WTC11 (cell line): ENCODE measurements at places on chromosomes 7 and 10. TPM values are rescaled to one million over a fixed set of nuclear protein-coding genes. Genes with fewer than 3 reads are reported as not detected.
A peak's percentile ranks its signal among the peaks of the same experiment; 100 is the strongest.

EN2 gene
- not detected in 3 replicates for total RNA-seq

LRMDA gene
- total RNA-seq, result 0.48 to 0.92 TPM (median 0.78 TPM) in 3 replicates

MRLN gene
- not detected in 3 replicates for total RNA-seq

NEUROG3 gene
- 1.9 to 2.4 TPM (median 2.0 TPM) in 3 replicates for total RNA-seq

LANCL2 gene
- total RNA-seq, result 9.1 to 13.2 TPM (median 10.2 TPM) in 3 replicates

LBX1 gene
- total RNA-seq, result not detected in 3 replicates

PODXL gene
- 483 to 623 TPM (median 614 TPM) in 3 replicates for total RNA-seq

SFRP5 gene
- 2.4 to 3.5 TPM (median 3.1 TPM) in 3 replicates for total RNA-seq

GRCh38 chr7:96016056-96016586 lies 243.8 kb downstream of the DYNC1I1 start:
- no peak for DNase-seq

GRCh38 chr7:17326378-17326777 lies 27.9 kb downstream of the AHR start:
- DNase-seq, result no peak

GRCh38 chr7:99531354-99531765 lies 20.6 kb downstream of the FAM200A start:
- DNase-seq, result no peak

DNA sequence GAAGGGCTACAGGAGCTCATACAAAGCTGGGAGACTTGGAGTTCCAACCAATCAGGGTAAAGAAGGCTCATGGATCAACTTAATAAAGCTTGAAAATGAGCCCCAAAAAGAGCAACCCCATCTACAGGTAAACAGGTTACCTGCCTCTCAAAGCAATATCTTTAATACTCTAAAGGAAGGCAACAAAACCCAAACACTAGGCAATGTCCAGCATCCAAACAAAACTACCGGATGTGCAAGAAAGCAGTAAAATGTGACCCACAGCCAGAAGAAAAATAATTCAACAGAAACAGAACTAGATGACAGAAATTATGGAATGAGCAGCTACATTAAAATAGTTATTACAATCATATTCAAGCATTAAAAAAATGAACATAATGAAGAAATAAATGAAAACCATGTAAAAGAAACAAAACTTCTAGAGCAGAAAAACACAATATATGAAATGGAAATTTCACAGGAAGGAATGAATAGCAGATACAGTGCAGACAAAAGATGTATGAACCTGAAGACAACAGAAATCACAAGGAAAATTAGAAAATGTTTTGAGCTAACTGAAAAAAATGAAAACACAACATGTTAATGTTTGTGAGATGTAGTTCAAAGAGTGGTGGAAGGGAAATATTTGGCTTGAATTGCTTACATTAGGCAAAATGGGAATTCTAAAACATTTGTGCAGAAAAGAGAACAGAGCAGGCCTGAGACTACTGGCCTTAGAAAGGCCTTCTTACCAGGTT lies 30.5 kb upstream of the ZMIZ1 start:
- DNase-seq, result no peak

DNA sequence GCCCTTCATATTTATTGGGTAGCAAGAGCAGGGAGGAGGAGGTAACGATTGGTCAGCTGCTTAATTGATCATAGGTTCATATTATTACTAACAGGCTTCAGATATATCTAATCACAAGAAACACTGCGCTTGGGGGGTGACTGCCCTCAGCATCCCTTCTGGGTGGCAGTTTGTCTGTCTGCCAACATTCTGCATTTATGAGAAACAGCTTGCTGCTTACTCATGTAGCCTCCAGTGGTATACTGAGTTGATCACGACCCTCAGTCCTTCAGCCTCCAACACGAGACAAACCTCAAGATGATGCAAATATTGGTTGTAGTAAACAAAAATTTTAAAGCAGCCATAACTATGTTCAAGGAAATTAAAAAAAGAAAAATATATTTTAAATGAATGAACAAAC lies 657.8 kb upstream of the PHF14 start:
- DNase-seq, result no peak

GRCh38 chr10:62437696-62438095 lies 63.5 kb downstream of the ZNF365 start:
- DNase-seq, result no peak

DNA sequence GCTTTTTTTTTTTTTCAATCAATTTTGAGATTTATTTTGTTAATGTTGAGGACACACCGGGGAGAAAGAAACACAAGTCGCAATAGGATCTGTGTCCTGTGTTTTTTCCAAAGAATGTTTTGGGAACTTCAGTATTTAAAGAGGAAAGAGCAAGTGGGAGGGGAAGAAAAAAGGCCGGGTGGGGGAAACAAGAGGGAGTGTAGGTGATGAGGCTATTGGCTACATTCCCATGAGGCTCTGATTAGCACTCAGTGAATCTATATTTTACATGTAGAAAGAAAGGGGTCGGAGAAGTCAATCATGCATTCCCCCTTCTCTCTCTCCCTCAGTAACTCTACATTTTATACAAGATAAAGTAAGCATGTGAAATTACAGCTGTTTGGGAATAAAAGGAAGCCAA lies 4.1 kb downstream of the ZNF680 start:
- no peak for DNase-seq

DNA sequence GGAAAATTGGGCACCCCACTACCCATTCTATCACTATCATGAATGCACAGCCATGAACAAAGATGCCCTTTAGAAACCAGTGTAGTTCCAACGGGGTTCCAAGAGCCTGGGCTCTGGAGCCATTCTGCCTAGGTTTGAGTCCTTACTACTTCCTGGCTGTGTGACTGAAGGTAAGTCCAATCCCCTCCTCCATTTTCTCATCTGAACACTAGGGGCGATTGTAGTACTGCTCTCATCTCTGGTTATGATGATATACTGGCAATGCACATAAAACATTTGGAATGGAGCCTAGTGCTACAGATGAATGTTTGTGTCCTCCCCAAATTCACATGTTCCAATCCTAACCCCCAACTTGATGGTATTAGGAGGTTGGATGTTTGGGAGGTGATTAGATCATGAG lies 28.1 kb upstream of the CDH23 start:
- no peak for DNase-seq

GRCh38 chr10:128301051-128301450 lies 174.8 kb upstream of the MKI67 start:
- no peak for DNase-seq

DNA sequence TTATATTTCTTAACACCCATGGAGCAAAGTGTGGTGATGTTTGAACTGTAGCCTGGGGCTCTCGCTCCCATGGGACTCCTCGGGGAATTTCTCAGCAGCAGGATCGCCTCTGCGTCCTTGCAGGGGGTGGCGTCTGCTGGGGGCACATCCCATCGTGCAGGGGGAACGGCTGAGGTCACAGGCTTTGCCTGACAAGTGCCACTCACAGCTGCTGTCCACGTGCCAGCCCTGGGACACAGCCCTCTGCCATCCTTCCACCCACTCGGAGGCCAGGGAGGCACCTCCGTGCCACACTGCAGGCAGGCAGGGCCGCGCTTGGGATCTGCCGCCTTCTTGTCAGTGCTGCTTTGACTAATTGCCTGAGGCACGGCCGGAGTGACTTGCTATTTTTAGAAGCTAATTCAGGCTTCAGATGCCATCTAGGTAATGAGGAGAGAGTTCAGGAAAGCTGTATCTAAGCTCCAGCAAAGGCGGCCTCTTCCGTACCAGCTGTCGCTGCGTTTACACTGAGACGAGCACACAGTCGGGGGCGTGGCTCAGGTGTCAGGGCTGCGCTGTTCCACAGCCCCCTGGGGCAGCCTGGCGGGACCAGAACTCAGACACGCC lies 45.7 kb downstream of the PITRM1 start:
- DNase-seq, result no peak

DNA sequence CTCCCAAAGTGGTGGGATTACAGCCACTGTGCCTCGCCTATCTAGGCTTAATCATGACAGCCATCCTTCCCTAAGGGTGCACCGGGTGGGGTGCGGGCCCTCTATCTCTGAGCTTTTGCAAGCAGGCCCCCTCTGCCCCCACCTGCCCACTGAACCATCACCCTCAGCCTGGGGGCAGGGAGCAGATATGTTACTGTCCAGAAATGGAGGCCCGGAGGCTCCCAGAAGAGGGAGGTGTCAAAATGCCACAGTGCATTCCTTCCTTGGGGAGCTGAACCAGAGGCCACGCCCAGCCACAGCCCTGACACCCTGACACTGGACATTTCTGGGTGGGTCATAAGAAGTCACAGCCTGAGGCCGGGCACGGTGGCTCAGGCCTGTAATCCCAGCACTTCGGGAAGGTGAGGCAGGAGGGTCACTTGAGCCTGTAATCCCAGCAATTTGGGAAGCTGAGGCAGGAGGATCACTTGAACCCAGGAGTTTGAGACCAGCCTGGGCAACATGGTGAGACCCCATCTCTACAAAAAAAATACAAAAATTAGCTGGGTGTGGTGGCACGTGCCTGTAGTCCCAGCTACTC lies 129.8 kb upstream of the TNRC18 start:
- no peak for DNase-seq

DNA sequence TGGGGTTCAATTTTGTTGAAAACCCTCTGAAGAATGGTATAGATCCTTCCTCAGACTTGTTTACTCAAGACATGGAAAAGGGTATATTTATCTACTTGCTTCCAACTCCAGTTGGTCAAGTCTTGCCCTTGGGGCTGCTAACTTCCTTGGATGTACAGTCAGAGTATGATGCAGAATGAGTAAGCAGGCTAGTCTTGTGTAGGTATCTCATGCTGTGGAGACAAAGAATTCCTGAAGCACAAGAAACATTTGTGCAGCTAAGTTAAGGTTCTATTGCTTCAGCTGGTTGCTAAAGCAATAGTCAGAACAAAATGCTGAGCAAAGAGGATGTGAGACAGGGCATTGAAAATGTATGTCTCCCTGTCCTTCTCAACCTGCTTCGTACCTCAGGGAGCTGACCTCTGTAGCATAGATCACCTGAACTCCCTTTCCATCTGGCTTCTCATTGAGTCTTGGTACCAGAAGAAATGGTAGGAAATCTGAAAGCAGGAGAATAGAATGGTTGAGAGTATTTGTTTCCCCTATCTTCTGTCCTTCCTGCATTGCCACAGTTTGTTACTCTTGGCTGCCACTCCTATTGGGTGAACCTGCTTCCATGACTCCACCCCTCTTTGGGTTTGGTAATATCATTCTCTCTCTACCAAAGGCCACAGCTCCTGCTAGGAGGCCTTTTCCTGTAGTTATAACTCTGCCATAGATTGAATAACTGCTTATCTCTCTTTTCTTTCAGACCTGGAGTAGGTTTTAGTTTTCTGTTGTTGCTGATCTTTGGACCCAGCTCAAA lies 346.0 kb downstream of the PHF14 start:
- no peak for DNase-seq

- DNase-seq, result no peak
These were observed 2.8 kb upstream of the BCL7B start for GRCh38 chr7:73560109-73560835.

DNA sequence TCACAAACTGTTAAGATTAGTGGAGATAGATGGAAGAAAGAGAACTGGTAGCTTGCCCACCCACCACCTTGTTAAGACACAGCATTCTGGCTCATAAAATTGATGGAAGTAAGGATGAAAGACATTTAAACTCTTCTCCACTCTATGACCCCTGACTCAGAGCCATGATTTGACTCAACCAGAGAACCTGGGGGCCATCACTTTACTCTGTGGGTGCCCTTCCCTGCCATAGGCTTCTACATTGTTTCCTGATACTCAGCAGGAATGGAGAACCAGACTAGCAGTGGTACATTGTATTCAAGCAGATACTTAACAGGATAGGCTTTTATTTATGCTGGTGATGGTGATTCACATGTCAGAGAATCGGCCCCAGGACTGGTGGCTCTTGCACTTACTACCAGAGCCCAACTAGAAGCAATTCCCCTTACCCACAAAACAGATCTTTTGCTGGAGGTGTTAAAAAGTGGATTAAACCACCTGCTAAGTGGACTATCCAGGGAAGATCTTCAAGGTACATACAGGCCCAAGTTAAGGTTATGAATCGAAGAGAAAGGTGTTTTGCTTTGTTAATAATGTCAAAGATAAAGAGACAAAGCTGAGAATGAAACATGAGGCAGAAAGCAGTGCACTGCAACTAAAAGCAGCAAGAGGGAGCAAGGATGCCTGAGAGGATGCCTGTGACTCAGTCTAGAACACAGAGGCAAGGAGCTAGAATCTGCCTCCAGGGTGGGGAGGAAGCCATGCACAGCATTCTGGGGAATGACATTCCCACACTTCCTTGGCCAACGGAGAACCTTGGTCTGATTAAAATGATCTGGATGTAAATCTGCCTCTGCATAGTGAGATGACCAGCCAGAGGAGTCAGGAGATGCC lies 36.0 kb upstream of the GLI3 start:
- peak; percentile 16 for DNase-seq

- no peak for DNase-seq
These were observed 67.1 kb downstream of the C10orf143 start for GRCh38 chr10:130043491-130043890.
